ENCODE measurements at places on chromosomes 12 and 14.

- no peak for DNase-seq
Measured at GRCh38 chr12:8527250-8528130, 13.2 kb downstream of the CLEC4E start.

GRCh38 chr14:39015964-39016577 is 87.0 kb downstream of the SEC23A start:
- DNase-seq = no peak

GRCh38 chr12:11630046-11630706 is 19.3 kb upstream of the ETV6 start:
- no peak for DNase-seq

- DNase-seq = no peak
Measured at GRCh38 chr12:93199831-93200236, 177.9 kb upstream of the NUDT4 start.

DNA sequence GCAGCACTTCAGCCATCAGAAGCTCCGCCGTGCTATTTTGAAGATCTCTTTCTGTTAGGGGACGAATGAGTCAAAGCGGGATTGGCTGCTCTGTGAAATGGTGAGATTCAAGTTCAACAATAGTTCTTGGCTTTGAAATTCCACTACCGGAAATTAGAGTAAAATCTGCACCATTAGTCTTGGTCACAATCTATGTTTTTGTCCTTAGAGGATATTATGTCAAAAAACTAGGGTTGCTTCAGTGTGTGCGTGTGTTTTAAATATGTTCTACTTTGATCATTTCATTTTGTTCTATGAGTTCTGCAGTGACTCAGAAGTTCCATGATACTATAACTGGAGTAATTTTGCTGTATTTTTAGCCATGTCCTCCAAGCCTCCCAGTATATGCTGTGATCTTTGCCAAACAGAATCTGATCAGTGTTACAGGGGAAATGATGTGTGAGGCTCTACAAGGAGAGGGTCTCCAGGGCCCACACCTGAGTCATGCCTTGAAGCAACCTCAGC is 22.6 kb downstream of the GPHB5 start:
- no peak for DNase-seq

- DNase-seq = no peak
Measured at GRCh38 chr12:75705749-75706711, 194.6 kb upstream of the KRR1 start.

GRCh38 chr14:64764641-64765520 is 60.7 kb downstream of the PLEKHG3 start:
- DNase-seq = peak; percentile 77

- DNase-seq = no peak
Measured at GRCh38 chr14:61395115-61395725, 73.8 kb downstream of the PRKCH start.

DNA sequence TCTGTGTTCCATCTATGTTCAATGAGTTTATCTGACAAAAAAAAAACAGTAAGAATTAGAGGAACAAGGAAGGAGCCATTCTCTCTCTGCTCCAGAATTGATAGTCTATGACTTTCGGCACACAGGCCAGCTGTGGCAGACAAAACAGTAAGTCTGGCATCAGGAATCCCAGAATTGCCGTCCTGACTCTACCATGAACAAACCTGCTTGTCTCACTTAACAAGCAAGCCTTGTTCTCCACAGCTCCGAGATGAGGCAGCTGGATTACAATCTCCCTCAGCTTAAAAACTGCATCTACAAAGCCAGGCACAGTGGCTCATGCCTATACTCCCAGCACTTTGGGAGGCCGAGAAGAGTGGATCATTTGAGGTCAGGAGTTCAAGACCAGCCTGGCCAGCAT is 153.6 kb upstream of the TMCC3 start:
- DNase-seq = no peak

DNA sequence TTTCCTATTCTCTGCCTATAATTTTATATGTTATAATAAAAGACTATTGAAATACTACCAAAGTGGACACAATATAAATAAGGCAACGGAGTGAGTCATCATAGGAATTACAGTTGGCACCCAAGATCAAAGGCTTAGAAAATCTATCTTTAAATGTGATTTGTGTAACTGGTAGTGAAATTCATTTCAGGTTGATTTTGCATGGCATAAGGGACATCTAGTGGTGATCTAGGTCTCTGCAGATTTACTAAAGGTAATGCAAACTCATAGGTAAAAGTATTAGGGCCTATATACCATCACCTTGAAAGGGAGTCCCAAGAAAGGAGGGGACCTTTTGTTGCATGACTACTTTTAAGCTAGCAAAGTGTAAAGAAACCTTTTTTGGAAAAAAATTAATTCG is 527.2 kb downstream of the NRXN3 start:
- DNase-seq = no peak

DNA sequence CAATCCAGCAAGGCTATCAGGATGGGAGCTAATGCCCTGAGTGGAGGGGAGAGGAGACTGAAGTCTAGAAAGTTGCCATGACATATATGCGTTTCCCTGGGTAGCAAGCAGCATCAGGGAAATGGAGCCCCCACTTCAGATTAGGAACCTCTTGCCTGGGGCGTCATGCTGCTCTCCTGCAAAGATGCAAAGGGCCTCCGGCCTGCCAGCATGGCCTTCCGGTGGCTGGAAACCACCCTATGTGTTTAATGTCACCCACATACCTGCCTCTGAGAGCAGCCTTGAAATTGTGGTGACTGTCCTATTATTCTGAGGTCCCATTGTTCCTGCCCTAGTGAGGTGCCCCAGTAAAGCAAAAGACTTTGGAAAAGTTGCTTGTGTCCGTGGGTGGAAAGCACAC is 10.0 kb upstream of the IFI27L2 start:
- DNase-seq = no peak

DNA sequence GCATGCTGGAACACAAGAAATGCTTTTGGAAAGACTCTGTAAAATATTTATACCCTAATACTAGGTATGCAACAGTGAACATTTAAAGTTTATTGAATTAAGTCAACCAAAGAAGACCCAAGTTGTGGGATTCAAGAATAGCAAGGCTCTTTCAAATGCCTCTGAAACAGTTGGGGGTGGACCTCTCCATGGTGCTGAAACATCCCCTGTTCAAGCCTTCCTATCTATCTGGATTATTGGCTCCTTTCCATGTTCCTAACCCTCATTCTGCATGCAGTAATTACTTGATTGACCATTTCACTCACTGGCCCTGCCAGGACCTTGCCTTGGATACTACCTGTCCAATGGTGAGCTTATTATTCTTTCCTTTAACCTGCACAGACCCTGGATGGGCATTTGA is 349.7 kb downstream of the NRXN3 start:
- DNase-seq = peak; percentile 15

- no peak for DNase-seq
Measured at GRCh38 chr12:72072592-72073212, 134.1 kb downstream of the TPH2 start.

GRCh38 chr12:10147714-10148403 is 17.9 kb upstream of the CLEC7A start:
- DNase-seq = no peak

- DNase-seq = no peak
Measured at GRCh38 chr14:90624227-90624626, 192.0 kb downstream of the TTC7B start.

DNA sequence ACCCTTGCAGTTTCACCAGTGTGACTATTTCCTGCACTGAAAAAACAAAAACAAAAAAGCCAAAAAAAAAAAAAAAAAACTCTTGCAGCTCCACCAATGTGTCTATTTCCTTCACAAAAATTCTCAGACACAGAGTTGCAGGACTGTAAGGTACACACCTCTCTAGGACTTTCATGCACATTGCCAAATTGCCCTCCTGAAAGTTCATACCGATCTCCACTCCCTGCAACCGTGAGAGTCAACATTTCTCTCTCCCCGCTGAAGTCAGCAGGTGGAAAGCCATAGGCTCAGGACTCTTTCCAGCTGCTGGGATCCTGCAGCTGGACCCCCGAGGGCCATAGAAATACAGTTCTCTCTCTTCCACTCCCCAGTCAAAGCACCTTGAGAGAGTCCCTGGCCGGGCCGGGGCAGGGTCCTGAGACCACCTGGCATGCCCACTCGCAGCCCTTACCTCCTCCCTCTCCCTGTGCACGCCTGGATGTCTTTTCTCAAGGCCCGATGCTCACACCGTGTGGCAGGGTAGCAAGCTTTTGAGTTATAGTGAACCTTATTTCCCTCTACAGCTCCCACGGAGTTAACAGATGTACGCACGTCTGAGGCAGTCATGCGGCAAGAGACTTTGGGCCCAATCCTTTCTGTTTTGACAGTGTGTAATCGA is 23.6 kb downstream of the MMAB start:
- DNase-seq = no peak

DNA sequence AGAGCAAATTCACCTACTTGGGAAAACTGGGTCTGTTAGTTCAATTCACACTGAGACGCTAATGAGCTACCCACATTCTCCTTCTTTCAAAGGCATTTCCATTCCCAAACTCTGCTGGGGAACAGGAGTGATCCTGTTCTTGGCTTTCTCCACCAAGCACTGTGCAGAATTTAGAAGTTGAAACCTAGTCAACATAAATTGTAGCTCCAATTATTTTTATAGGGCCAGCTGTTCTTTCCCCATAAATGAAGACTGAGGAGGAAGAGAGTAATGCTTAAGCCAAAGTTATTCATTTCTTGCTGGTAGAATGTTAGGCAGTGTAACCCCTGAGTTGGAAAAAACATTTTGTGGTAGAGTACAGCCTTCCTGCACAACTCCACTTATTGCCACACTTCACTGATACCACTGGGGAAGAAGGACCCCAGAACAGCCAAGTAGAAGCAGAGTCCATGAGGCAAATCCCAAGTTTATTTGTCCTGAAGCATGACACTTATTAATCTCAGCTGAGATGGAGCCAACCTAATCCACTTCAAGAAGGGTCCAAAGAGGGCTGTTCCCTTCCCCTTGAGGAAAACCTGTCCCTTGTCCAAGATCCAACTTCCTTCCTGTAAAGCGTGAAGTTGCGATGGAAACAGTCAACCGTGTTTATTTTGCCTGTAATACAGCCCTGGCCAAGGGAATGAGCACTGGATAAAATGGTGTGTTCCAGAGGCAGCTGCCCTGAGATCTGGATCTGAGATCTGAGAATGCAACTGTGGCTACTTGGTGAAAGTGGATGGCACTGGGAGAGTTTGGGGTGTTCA is 151.8 kb downstream of the TBX5 start:
- DNase-seq = no peak

- no peak for DNase-seq
Measured at GRCh38 chr14:85688006-85688405, 158.1 kb downstream of the FLRT2 start.

DNA sequence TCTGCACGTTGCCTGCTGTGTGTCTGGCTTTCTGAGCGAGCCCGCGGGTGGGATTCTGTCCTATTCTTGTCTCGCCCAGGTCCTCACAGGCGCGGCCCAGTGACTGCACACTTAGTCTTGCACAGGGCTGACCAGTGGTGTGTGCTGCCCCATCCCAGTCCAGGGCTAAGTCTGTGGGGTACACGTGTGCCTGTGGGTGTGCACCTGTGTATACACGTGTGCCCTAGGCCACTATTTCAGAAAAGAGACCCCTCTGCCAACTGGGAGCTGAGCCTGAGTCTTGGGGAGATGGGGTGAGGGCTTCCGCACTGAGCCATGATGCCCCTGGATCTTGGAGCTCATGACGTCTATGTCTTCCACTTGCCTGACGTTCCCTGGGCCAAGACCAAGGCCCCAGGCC is 185.5 kb upstream of the PRMT8 start:
- DNase-seq = no peak

DNA sequence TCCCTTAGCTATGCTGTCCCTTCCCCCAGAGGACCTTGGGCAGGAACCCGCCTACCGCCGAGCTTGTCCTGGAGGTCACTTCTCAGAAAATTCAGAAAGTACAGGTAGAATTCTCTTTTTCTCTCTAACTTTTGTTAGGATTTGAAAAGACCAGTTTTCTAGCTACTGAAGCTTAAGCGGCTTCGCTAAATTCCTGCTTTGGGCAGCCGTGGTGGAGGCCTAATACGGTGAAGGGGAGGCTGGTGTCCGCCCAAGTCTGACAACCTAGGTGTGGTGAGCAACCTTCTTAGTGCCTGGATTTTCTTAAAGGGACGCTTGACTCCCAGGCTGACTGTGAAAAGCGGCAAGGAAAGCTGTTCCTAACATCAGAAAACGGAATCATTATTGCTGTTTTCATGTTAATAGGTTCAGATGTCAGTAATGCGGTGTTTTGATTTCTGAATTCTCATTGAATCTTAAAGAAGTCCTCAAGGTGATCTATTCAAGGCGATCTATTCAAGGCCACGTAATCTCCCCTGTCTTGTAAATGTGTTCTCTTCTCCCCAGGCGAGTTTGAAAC is 835 bp downstream of the FGD4 start:
- DNase-seq = no peak

GRCh38 chr14:23551266-23552028 is at the start of gene ZFHX2:
ZFHX2 (minus strand) TSS chr14:23551765; CDS start chr14:23535325, 16,440 bp downstream.
- DNase-seq = peak; percentile 80

GRCh38 chr12:62998454-62998853 is 63.5 kb upstream of the PPM1H start:
- DNase-seq = no peak

DNA sequence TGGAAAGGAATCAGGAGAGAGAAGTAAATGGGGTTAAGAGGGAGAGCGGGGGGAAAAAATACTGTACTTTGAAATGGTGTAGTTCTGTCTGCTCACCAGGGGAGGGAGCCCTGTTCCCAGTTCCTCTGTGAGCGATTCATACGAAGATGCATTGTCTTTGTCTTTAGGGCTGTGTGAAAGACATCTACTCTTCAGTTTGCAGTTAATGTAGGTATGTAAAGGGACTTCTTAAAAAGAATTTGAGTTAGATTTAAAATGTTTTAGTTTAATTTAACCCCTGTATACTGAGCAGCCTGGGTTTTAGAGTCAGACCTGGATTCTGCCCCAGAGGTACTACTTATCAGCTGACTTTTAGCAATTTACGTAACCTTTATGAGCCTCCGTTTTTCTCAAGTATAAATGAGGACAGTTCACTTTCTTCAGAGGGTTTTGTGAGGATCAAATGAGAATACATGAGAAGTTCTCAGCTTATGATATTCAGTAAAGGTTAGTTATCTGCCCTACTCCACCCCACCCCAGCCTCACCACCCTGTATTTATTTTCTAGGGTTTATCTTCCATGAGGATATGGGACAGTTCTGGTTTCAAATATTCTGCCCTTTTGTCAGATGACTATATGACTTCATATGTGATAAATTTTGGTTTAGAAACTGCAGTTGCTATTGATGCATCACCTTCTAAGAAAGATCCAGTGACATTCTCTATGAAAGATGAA is 82.5 kb upstream of the EVL start:
- peak; percentile 71 for DNase-seq

- DNase-seq = peak; percentile 52
Measured at GRCh38 chr12:94172031-94172430, 23.7 kb downstream of the PLXNC1 start.

GRCh38 chr14:52190337-52190931 is 77.1 kb upstream of the PTGDR start:
- DNase-seq = no peak
